ENCODE measurements at places on chromosomes 13 and 19.

- no peak for DNase-seq
Observed at GRCh38 chr19:35533201-35533821, at the start of gene GAPDHS. TSS of gene GAPDHS (plus strand) at chr19:35533456. CDS start at chr19:35533528, 72 bp downstream.

DNA sequence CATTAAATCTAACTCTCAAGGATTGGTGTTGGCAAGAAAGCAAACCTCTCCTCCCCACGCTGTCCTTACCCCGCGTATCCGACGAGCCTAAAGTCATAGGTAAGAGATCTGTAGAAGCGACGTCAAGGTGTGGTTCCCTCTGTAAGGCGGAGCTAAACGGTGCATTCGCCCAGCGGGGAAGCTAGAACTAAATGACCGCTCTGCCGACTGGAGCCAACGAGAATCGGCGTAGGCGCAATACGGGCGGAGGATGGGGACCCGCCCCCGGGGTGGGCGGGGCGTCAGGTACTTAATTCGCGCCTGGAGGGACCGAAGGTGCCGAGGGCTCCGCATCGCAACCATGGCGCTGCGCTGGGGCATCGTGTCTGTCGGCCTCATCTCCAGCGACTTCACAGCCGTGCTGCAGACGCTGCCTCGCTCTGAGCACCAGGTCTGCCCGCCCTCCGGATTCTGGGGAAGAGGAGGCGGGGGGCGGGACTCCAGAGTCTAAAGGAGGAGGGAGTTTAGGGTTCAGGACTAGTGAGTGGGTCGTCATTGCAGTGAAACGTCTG, at the start of gene DHDH:
Gene DHDH, plus strand, starts transcription at position 318 of the 551 bp plus-strand sequence. Its CDS starts 23 bp downstream, at position 341.
- DNase-seq, result peak; percentile 74

DNA sequence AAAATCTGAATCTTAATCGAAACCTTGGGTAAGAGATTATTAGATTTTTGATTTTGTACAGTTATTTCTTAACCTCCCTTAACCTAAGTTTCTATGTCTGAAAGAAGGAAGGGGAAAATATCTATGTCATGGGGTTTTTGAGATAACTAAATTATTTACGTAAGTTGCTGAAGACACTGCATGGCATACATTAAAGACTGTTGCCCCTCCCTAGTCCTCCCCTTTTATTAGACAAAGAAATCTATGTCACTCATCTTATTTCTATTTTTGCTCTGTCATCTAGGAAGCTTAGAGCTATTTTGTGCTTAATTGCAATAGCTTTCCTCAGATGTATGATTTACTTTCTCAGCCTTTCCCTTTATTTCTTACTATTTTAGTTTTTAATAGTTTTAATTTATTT, 15.0 kb downstream of the COG6 start:
- no peak for DNase-seq

DNA sequence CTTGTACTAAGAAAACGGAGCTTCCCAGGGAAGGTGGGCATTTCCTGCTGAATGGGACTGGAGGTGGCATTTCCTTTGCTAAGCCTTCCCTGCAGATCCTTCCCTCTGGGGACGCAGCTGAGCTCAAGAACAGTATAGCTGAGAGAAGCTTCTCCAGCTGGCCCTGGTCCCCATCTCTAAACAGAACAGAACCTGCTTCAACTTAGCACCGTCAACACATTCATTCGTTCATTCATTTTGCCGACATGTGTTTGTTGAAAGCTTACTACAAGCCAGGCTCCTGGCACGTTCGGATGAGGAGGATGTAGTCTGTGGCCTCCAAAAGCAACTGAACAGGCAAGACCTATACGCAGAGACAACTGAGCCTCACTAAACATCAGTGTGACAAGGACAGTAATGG, 36.6 kb upstream of the PEPD start:
- DNase-seq, result no peak

GRCh38 chr13:19183676-19184075, 2.1 kb upstream of the TUBA3C start:
- no peak for DNase-seq

DNA sequence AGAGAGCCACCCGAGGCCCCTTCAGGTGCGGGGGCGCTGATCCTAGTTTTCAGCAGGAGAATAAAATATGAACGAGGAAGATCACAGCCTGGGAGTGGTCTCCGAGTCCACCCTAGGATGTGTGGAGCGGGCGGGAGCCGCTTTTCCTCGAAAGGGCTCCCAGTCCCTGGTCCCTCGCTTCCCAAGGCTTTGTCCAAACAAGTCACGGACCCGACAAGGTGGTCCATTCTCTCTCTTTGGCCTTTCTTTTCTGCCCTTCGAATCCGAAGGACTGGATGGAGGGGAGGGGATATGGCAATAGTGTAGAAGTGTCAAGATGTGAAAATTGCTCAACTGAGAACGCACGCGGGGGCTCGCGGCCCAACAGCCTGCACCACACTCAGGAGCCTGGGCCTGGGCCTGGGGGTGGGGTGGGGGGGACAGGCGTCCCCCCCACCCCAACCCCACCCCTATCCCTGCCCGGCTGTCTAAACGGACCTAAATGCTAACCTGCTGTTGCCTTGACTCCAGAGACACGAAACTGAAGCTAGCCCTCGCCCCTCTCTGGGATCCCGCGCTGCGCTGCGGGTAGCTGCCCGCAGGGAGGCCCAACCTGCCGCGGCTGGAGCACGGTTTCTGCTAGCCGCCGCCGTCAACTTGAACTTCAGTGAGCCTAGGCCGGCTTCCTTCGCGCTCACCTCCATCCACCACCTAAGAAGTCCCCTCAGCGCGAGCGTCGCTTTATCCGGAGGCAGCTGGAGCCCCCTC, 7.1 kb downstream of the ZIC2 start:
- DNase-seq, result no peak

- no peak for DNase-seq
Observed at GRCh38 chr13:86383151-86383550, 583.9 kb upstream of the SLITRK6 start.

DNA sequence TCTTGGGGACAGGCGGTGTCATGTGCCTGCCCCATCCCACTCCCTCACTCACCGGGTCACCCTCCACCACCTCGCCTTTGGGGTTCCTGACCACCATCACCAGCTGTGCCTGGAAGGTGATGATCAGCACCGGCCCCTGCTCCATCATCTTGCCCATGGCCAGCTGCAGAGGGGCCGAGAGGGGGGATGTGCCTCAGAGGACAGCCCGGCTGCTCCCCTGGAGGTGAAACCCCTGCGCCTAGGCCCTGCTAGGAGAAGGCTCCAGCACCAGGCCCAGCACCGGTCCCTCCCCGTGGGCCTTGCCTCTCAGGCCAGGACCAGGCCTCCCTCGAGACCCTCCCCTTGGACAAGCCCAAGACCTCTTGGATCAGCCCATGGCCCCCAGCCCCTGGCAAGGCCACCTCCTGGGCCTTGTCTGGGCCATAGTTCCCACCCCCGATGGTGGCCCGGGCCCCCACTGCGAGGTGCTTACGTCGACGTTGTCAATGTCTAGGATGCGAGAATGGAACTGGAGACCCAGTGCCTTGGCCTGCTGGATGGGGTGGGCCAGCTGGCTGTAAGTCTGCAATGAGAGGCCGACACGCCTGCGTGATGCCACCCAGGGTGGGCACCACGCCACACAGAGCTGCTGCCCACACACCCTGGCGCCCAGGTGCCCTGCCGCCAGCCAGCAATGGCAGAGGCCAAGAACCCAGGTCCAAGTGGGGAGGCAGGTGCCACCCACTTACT, 1.8 kb upstream of the CTXN1 start:
- DNase-seq, result no peak

DNA sequence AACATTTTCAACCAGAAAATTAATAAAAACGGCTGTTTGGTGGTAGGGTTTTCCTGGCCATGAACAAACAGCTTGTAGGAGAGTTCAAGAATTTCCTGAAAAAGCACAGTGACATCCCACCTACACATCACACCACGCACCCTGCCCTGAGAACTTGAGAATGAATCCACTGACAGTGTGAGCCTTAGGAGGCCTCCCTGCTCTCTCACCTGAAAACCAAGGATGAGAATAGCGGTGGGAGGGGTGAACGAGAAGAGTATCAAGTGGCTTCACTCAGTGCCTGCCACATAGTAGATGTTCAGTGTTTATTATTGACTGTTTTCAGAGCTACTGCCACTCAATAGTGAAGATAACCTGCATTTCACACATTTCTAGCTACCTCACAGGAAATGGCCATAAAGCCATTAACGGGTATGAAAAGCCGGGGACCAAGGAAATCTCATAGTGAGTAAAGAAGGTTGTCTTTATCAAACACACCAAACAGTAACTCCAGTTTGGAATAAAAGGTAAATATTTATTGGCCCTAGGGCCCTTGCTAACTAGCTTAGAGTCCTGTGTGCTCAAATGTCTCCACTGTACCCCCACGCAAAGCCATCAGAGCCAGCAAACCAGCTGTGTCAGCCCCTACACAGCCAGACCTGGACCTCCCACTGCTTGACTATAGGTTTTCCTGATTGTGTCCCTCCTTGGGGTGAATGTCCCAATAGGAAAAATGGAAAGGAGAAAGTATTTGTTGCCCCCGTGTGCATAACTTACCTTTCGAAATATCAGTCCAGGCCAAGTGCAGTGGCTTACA, 40.6 kb downstream of the TPT1 start:
- DNase-seq, result no peak

- no peak for DNase-seq
Observed at GRCh38 chr19:12000152-12000981, 35.1 kb downstream of the ZNF433 start.

DNA sequence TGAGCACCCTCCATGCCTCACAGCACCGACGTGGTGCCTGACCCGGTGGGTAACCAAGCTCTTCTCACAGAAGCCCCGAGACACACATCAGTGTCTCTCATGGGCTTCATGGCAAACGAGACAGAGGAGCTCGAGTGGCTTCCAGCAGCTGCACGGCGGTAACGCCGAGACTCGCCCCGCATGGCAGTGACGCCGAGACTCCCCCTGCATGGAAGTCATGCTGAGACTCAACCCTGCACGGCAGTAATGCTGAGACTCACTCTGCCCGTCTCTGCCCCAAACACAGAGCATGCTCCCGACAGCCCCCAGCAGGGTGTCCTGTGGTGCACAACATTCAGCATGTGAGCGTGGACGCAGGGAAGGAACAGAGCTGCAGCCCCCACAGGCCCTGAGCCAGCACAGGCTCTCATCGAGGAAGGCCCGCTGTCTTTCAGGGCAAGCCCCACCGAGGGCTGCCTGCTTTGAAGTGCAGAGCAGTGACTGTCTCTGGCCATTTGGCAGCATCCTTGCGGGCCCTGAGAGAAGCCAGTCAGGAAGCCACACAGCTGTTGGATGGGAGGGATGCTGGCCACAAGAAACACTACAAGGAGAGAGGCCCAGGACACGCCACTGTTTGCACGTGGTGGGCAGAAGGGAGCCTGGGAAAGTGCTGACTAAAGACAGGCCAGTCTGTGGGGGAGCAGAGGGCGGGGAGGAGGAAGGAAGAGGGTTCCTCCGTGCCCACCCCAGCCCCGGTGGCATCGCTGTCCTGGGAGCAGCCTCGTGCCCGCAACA, 9.5 kb downstream of the GAS6 start:
- DNase-seq, result no peak

GRCh38 chr19:19201697-19202630, 1.2 kb downstream of the NR2C2AP start:
- no peak for DNase-seq

DNA sequence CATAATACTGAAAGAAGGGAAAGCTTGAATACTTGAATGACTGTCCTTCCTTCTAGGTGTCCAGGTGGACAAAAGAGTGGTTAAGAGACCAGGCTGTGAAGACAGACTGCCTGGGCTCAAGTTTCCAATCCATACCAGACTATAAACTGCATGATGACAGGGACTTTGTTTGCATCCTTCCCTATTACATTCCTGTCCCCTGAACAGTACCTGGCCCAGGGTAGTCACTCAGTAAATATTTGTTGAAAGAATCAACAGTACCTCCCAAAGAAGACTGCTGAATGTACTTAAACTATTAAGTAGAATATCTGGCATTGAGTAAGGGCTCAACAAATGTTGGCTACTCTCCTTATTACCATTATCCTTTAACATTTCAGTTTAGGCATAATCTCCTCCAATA, 29.7 kb downstream of the MIPEP start:
- no peak for DNase-seq

- peak; percentile 42 for DNase-seq
Observed at GRCh38 chr13:51148952-51149573, 38.0 kb upstream of the C13orf42 start.

- no peak for DNase-seq
Observed at GRCh38 chr19:9721861-9722260, 46.7 kb downstream of the ZNF846 start.

GRCh38 chr19:23075031-23075733, 41.6 kb upstream of the ZNF730 start:
- DNase-seq, result peak; percentile 34

DNA sequence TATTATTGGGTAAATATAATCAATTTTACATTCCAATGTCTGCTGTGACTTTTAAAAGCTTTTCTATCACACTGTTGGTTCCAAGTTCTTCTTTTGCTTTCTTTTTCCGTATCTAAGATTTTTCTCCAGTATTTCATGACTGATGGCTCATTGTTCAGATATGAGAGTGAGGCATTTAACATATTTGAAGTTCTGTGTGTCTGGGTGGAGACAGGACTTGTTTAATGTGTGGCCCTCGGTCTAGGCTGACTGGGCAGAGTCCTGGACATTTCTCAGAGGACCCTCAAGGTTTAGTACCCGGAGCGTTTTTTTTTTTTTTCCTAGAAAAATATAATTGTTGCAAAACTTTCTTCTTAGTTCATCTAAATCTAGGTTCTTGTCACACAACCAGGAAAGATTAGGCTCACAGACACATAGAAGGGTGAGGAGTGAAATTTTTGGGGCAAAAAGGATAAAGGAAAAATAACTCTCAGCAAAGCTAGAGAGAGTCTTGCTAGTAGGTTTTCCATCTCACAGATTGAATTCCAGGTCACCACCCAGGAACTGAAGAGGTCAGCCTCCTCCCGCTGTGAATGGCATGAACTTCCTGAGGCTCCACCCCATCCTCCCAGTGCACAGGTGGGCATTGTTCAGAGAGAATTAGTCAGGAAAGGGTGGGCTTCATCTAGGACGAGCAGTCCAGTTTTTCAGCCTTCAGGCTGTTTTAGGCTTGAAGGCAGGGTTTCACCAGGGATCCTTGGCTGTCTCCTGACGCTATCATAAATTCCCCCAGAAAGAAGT, 1002.4 kb upstream of the PCDH9 start:
- no peak for DNase-seq

GRCh38 chr19:38862321-38863059, 12.7 kb upstream of the HNRNPL start:
- DNase-seq, result no peak

GRCh38 chr19:7636691-7637373, at the start of gene STXBP2:
TSS of gene STXBP2 (plus strand) at chr19:7637110. CDS start at chr19:7637150, 40 bp downstream.
- DNase-seq, result peak; percentile 46

DNA sequence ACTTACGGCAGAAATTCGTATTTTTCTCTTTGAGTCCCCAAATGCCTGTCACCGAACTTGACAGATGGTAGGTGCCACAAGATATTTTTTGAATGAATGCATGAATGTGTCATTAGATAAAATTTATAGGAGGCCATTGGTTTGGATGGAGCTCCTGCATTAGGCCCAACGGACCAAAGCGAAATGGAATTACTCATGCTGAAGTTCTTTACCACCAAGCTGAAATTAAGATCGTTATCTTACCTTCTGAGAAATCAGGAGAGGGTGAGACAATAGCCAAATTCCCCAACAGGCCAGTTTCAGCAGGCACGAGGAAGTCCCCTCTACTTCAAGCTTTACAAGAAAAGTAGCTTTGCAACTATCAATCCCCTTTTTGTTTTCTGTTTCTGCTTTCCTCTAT, 452.5 kb upstream of the ARGLU1 start:
- no peak for DNase-seq
